Stimulated activated CD8-positive, alpha-beta memory T cell treated with anti-CD3 and anti-CD28 coated beads, Interleukin-15, amount 100 ng/mL, for 1 hour (primary cell): ENCODE measurements at places on chromosomes 3 and 15.

- DNase-seq = no peak
These were observed 1.7 kb upstream of the NME9 start for GRCh38 chr3:138331143-138331894.

DNA sequence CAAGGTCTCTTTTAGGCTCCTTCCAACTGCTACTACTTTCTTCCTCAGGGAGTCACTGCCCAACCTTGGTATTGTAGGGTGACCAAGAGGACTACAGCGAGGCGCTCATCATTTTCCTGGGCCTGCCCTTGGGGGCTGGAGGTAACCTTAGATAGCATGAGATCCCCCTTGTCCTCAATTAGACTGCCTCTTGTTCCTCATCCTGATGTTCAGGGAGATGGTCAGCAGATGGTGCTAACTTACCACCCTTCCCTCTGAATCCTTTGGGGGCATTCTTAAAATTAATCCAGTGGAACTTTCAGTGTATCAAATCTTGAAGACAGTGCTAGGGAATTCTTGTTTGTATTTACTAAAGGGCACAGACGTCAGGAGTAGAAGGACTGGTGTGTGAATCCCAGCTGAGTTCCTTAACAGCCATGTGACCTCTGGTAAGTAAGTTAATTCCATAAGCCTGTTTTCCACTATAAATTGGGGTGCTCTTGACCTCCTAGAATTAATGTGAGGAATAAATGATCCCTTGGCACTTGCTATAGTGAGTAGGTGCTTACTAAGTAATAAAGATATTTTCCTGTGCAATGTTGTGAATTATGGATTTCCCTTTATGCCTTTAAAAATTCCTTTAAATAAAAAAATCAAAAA is 4.1 kb upstream of the CLPX start:
- DNase-seq = no peak

GRCh38 chr3:107524841-107525643 is 2.3 kb downstream of the BBX start:
- DNase-seq = no peak

DNA sequence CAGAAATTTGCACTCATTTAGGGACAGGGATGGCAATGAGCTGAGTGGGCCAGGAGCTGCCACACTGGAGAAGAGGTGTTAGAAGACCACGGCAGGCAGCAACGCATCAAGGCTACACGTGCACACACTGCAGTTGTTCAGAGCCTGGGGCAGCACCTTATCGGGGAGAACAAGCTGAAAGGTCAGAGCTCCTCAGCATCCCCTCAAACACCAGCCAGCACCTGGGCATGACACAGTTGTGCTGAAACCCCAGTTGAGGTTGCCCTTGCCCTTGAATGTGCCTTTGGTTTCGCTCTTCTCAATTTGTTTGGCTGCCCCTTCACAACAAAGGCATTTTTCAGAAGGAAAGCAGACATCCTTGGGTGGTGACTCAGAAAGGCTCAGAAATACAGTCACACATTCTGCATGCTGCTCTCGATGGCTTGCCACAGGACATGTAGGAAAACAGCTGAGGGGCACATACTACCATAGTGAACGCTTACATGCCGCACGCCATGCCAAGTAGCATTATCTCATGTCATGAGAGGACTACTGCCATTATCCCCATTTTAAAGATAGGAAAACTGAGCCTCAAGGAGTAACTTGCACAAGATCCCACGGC is 57.6 kb downstream of the ST8SIA2 start:
- DNase-seq = no peak

DNA sequence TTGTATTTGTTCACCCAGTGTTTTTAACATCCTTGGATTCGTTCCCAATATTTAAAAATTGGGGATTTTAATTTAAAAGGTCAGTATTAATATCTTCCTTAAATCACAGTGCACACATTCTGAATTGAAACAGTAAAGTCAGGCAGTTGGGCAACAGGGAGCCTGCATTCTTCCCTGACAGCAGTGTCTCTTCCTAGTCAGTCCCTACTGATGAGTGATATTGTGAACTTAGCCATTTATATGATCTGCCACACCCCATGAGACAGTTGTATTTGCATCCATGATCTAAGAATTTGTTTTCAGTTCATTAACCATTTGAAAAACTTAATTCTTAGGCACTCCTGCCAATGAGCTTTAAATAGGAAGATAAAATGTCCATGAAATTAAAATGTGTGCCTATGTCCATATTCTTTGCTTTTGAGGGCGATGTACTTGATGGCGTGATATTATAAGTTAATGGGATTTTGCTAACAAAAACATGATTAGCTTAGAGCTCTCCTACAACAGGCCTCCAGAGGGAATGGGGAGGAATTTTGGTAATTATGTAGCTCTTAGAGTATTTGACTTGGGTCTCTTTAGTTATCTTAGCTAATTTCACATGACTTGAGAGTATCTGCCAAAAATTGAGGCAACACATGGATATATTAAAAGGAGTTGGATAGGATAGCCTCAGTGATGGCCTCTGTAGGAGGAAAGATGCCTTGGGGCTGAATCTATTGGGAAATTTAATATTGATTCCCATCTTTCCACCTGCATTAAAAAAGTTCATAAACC is 219.3 kb downstream of the PTPRG start:
- no peak for DNase-seq

DNA sequence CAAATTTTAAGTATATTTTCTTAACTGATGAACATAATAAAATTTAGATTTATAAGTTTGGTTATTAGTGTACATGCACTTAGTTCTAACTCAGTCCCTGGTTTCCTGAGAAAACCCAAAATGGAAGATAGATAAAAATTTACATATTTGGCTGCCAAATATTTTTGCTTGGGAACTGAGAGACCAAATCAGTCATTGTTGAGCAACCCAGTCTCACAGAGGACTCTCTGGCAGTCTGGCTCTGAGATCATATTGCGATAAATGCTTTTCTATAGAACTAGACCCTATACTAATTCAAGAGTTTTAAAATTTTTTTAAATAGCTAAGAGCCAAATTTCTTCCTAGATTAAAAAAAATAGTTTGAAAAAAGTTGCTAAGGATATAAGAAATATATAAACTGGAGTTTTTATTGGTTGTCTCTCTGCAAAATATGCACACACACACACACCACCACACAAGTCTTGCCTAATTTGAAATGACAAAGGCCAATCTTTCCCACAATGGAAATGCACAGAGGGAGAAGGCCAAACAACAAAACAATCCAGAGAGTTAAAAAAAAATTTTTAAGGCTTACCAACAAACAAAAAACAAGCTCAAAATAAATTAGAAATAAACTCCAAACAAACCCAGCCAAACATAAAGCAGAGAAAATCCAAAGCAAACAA is 259.5 kb downstream of the MECOM start:
- DNase-seq = no peak

GRCh38 chr3:195075199-195075940 is 195.6 kb downstream of the XXYLT1 start:
- DNase-seq = no peak

DNA sequence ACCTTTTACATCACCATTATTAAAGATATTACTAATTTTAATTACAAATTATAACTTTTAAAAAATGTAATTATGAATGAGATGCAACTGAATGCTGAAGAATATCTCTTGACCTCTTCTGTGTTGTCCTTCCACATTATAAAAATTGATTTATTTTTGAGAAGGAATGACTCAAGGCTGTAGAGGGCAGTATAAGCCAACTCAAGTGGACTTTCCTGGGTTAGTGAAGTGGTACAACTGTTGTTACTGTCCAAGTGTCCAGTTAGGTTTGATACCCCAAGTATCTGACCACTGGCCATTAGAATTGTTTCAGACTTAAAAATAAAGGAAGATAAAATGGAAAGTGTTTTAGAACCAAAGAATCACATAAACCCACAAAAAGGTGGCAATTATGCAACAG is 51.9 kb downstream of the BBX start:
- DNase-seq = no peak

GRCh38 chr3:115398506-115398905 is 224.8 kb upstream of the GAP43 start:
- no peak for DNase-seq
